Esophagus muscularis mucosa (tissue), 4 donors: ENCODE measurements at places on chromosomes 1 and 21. TPM values are rescaled to one million over a fixed set of nuclear protein-coding genes. Genes with fewer than 3 reads are reported as not detected.
A peak's percentile ranks its signal among the peaks of the same experiment; 100 is the strongest.

- DNase-seq: no peak
- H3K36me3 ChIP-seq: no peaks in the 10 kb centered on the region
- H3K27me3 ChIP-seq: peaks cover 72% of the 10 kb centered on the region
- H3K27ac ChIP-seq: no peak overlapping the region
- no peak overlapping the region for H3K4me3 ChIP-seq
Observed at GRCh38 chr1:6102532-6102845, 56.8 kb downstream of the KCNAB2 start.

- H3K27me3 ChIP-seq: no peaks in the 10 kb centered on the region
- no peaks in the 10 kb centered on the region for H3K4me1 ChIP-seq
- H3K36me3 ChIP-seq: peaks cover 94% of the 10 kb centered on the region
- H3K27ac ChIP-seq: no peak overlapping the region
- no peak overlapping the region for H3K4me3 ChIP-seq
- DNase-seq: no peak
Observed at GRCh38 chr1:35838693-35839245, 31.0 kb downstream of the AGO4 start.

DNA sequence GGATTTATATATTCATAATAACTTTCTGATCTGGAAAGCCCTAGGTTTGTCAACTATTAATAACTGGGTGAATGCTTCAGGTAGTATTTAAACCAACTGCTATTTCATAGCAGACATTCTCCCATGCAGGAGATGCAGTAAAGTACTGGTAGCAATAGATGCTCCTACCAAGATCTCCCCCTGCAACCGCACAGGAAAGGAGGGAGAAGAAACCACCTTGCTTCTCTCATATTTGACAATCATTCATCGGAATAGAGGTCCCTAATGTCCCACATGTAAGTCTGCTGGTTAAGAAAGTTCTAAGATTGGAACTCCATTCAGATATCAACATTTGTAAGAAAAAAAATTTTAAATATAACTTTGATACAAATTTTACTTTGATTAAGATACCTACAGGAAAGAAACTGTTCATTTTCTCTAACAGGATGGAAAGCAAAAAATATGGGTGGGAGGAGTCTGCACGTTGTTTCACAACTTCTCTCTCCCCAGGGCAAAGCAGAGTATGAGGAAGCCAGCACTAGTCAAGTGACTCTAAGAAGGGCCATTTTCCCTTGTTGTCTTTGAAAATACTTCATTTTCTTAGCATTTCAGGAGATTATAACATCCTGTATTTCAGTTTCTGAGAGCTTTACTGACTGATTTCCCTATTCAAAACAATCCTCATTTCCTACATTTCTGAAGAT is at the start of gene PYHIN1:
TSS of gene PYHIN1 (plus strand) at position 498 of the 683 bp plus-strand sequence. CDS start 5,359 bp downstream, outside the sequence.
- H3K27ac ChIP-seq: no peak within 1 kb of the TSS
- DNase-seq: no peak
- H3K36me3 ChIP-seq: no peaks in the 10 kb centered on the region
- H3K4me3 ChIP-seq: peak within 1 kb of the TSS; percentile 23

- no peaks in the 10 kb centered on the region for H3K27me3 ChIP-seq
- H3K36me3 ChIP-seq: no peaks in the 10 kb centered on the region
- H3K27ac ChIP-seq: no peak overlapping the region
- H3K4me3 ChIP-seq: no peak overlapping the region
- DNase-seq: no peak
- no peaks in the 10 kb centered on the region for H3K4me1 ChIP-seq
Observed at GRCh38 chr1:184118046-184118445, 66.5 kb downstream of the TSEN15 start.

DNA sequence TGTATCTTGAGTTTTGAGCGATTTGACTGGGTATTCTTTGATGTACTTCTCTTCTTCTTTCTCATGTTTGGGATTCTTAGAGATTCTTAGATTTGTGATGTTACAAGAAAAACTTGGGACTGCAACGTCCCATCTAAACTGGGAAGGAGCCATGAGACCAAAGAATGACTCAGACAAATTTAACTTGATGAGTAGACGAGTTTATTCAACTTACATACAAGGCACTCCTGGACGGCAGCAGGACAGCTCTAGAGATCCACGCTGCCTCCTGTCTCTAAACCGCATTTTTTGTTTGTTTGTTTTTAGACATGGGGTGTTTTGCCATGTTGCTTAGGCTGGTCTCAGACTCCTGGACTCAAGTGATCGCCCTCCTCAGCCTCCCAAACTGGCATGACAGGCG is 137.1 kb downstream of the PIK3R3 start:
- H3K27me3 ChIP-seq: no peaks in the 10 kb centered on the region
- no peak for DNase-seq
- H3K4me1 ChIP-seq: peaks cover 14% of the 10 kb centered on the region
- H3K27ac ChIP-seq: no peak overlapping the region
- no peak overlapping the region for H3K4me3 ChIP-seq
- H3K36me3 ChIP-seq: no peaks in the 10 kb centered on the region

DNA sequence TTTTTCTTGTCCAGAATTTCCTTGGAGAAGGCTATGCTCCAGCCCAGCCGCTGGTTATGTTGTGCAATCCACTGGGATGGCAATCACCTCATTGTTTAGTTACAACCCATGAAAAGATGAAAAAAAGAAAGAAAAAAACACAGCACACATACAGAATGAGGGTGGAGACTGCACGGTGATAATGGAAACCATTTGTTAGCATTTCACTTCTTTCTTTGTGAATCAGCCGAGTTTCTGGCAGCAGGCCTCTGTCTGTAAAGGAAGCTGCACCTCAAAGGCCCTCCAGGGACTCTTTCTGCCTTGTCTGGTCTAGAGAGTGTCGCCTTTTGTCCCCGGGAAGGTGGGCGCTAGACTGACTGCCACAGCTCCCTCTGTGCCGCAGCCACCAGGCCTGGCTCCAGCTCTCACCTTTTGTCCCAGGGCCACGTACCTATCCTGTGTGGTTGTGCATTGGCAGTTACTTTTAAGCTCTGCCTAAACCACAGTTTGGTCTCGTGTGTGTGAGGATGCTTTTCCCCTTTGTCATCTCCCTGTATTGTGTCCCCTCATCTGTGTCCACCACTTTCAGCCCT is 35.6 kb downstream of the NGF start:
- H3K4me1 ChIP-seq: peaks cover 5% of the 10 kb centered on the region
- H3K36me3 ChIP-seq: no peaks in the 10 kb centered on the region
- H3K27ac ChIP-seq: peak overlapping the region; percentile 37
- no peak overlapping the region for H3K4me3 ChIP-seq

- no peak overlapping the region for H3K4me3 ChIP-seq
- H3K36me3 ChIP-seq: no peaks in the 10 kb centered on the region
- no peaks in the 10 kb centered on the region for H3K4me1 ChIP-seq
- no peak overlapping the region for H3K27ac ChIP-seq
Observed at GRCh38 chr1:22241250-22241649, 98.4 kb upstream of the WNT4 start.

- DNase-seq: no peak
- no peak overlapping the region for H3K4me3 ChIP-seq
Observed at GRCh38 chr1:160904783-160905616, 20.0 kb upstream of the ITLN1 start.

DNA sequence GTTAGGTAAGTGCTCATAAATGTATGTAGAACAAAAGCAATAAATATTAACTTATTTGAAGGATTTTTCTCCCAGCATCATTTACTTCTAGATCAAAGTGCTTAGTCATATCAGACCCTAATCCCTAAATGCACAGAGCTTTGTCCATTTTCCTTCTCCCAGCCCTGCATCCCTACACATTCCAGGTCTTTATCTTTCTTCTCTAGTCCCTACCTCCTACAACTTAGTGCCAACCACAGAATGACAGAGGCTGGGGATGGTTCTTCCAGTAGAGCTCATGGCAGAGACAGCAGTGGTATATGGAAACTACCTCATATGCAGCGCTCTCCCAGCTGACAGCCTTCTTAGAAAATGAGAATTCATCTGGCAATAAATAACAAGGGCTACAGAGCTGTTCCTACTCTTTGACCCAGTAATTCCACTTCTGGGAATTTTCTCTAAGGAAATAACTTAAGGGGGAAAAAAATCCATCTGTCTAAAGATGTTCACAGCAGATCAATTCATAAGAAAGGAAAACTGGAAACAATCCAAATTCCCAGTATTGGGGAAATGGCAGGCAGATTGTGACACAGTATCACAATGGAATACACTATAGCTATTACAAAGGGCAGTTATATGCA is 62.9 kb upstream of the ROR1 start:
- no peaks in the 10 kb centered on the region for H3K4me1 ChIP-seq
- no peak for DNase-seq
- no peak overlapping the region for H3K4me3 ChIP-seq
- H3K36me3 ChIP-seq: no peaks in the 10 kb centered on the region
- H3K27ac ChIP-seq: no peak overlapping the region
- no peaks in the 10 kb centered on the region for H3K27me3 ChIP-seq

DNA sequence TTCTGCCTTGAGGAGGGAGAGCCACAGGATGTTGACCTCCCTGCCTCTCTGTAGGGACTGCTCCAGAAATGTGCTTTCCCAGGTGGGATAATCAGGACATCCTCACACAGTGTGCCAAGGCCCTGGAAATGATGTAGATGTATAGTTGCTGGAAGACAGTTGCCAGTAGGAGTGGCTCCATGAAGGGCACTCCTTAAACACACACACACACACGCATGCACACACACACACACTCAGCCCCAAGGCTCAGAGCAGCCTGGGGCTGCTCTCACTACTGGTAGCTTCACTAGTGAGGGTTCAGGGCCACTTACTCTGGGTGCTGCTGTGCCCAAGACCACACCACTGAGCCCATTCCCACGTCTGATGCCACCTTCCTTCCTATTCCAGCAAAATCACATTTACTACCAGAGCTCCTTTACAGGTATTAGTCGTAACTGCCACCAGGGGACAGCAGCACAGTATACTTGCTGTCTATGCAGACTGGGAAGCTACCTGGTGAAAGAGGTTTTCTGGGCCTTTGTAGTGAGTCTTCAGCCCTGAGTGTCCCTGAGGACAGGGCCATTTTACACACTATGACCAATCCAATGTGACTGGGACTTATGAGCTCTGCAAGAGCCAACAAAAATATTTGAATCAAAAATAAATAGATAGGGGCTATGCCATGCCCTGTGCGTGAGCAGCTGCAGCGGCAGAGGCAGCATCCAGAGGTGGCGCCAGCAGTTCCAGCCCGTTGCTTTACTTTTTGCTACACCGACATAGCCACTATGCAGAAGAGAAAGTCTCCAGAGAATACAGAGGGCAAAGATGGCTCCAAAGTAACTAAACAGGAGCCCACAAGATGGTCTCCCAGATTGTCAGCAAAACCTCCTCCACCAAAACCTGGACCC is 15.0 kb downstream of the CRNN start:
- H3K27me3 ChIP-seq: no peaks in the 10 kb centered on the region
- no peaks in the 10 kb centered on the region for H3K36me3 ChIP-seq
- no peaks in the 10 kb centered on the region for H3K4me1 ChIP-seq
- H3K4me3 ChIP-seq: no peak overlapping the region
- H3K27ac ChIP-seq: no peak overlapping the region
- no peak for DNase-seq

DNA sequence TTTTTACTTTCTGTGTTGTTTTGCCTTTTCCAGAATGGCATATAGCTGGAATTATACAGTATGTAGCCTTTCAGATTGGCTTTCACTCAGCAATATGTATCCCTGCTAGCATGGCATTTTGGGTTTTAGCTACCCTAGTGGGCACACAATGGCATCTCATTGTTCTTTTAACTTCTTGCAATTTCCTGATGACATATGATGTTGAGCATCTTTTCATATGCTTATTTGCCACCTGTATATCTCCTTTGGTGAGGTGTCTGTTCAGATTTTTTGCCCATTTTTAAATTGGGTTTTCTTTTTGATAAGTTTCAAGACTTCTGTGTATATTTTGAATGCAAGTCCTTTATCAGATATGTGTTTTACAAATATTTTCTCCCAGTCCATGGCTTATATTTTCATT is 14.0 kb downstream of the TSEN15 start:
- no peaks in the 10 kb centered on the region for H3K27me3 ChIP-seq
- H3K27ac ChIP-seq: no peak overlapping the region
- H3K4me1 ChIP-seq: peaks cover 5% of the 10 kb centered on the region

- H3K36me3 ChIP-seq: no peaks in the 10 kb centered on the region
- DNase-seq: no peak
- no peaks in the 10 kb centered on the region for H3K27me3 ChIP-seq
- no peak overlapping the region for H3K27ac ChIP-seq
Observed at GRCh38 chr1:73771396-73771795, 426.6 kb downstream of the LRRIQ3 start.

GRCh38 chr1:54253480-54253879 is 53.5 kb downstream of the MRPL37 start:
- H3K4me1 ChIP-seq: no peaks in the 10 kb centered on the region
- no peak overlapping the region for H3K4me3 ChIP-seq
- DNase-seq: no peak
- peaks cover 36% of the 10 kb centered on the region for H3K36me3 ChIP-seq
- H3K27me3 ChIP-seq: no peaks in the 10 kb centered on the region

GRCh38 chr1:108080448-108080847 is 115.5 kb upstream of the VAV3 start:
- no peak for DNase-seq
- no peaks in the 10 kb centered on the region for H3K36me3 ChIP-seq
- no peaks in the 10 kb centered on the region for H3K4me1 ChIP-seq
- H3K4me3 ChIP-seq: no peak overlapping the region
- H3K27me3 ChIP-seq: no peaks in the 10 kb centered on the region

DNA sequence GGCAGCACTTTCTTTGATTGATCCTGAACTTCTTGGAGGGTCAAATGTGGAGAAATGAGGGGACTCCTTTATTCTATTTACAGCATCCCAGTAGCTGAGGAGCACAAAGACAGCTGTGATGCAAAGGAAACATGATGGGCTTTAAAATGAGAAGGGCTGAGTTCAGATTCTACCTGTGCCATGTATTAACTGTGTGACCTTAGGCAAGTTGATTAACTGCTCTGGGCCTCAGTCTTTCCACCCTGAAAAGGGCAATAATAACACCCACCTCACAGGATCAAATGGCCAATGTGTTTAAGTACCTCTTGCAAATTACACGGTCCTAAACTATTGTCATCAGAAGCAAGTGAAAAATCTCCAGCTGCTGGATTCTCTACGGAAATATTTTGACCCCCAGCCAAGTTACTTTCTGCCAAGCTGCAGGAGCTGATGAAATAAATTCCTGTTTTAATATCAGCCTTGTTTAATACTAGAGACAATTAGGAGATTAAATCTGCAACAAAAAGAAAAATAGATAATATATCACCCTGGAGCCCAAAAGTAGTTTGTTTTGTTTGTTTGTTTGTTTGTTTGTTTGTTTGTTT is 15.7 kb downstream of the TMEM81 start:
- no peaks in the 10 kb centered on the region for H3K27me3 ChIP-seq
- peaks cover 4% of the 10 kb centered on the region for H3K4me1 ChIP-seq
- no peak overlapping the region for H3K27ac ChIP-seq
- no peaks in the 10 kb centered on the region for H3K36me3 ChIP-seq
- DNase-seq: no peak
- H3K4me3 ChIP-seq: no peak overlapping the region

DNA sequence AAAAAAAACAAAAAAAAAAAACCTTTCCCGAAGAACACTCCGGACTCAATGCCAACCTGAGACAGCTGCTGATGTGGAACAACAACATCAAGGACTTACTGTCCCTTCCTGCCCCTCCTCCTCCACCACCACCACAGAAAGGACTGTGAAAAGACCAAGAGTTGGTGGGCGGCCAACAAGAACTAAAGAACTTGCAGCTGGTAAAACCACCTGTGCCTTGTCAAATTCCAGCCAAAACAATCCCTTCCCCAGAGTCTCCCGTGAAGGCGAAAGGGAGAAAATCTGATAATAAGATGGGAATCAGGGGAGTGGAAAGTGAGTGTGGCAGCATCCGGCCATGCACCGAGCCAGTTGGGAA is 88.9 kb downstream of the PROX1 start:
- H3K4me1 ChIP-seq: no peaks in the 10 kb centered on the region
- no peak for DNase-seq
- no peak overlapping the region for H3K4me3 ChIP-seq
- no peaks in the 10 kb centered on the region for H3K36me3 ChIP-seq

IFI44 gene
- 11.4 TPM for total RNA-seq

CD52 gene
- total RNA-seq: 7.1 TPM

KRTAP20-2 gene
- total RNA-seq: not detected

FAM72A gene
- total RNA-seq: 0.45 TPM

LENEP gene
- total RNA-seq: not detected

S100B gene
- total RNA-seq: 16.0 TPM

LRRC71 gene
- total RNA-seq: not detected
